ENCODE measurements at places on chromosomes 6 and 20. TPM values are rescaled to one million over a fixed set of nuclear protein-coding genes. Genes with fewer than 3 reads are reported as not detected.

Gene CEP43
- total RNA-seq, result 9.3 TPM

Gene ADNP
- total RNA-seq, result 62.1 TPM

Gene C20orf141
- 0.67 TPM for total RNA-seq

Gene METTL24
- not detected for total RNA-seq

Gene CD24
- 3.3 TPM for total RNA-seq

GRCh38 chr6:161254464-161255253 is 19.2 kb downstream of the AGPAT4 start:
- no peak for ATAC-seq

DNA sequence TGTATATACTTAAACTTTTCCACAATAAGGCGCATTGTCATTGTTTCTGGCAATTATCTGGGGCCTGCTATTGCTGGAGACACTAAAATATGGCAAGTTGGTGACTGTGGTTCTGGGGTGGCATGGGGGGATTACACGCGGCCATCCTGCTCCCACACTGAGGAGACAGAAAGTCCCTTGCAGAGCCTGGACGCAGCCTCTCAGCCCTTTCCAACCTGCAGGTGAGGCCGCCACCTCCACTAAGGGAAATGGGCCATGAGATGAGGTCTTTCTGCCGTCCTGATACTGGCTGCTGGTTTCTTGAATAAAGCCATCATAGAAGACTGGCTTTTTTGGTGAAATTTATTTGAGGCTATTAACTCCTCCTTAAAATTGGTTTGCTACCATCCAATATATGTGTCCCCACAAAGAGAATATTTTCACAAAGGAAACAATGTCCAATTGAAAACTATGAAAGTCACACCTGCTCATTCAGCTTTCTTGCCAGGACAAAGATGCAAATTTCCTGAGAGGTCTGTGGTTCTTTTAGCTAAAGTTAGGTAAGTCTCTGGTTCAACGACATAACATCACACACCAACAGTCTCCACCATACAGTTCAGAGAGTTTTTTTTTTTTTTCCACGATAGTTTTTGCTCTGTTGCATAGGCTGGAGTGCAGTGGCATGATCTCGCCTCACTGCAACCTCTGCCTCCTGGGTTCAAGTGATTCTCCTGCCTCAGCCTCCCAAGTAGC is 13.0 kb downstream of the TXNDC5 start:
- no peak for ATAC-seq

GRCh38 chr6:21679761-21680265 is 86.3 kb downstream of the SOX4 start:
- no peak for ATAC-seq

- ATAC-seq, result no peak
These were observed 44.0 kb upstream of the SASH1 start for GRCh38 chr6:148298683-148299082.

DNA sequence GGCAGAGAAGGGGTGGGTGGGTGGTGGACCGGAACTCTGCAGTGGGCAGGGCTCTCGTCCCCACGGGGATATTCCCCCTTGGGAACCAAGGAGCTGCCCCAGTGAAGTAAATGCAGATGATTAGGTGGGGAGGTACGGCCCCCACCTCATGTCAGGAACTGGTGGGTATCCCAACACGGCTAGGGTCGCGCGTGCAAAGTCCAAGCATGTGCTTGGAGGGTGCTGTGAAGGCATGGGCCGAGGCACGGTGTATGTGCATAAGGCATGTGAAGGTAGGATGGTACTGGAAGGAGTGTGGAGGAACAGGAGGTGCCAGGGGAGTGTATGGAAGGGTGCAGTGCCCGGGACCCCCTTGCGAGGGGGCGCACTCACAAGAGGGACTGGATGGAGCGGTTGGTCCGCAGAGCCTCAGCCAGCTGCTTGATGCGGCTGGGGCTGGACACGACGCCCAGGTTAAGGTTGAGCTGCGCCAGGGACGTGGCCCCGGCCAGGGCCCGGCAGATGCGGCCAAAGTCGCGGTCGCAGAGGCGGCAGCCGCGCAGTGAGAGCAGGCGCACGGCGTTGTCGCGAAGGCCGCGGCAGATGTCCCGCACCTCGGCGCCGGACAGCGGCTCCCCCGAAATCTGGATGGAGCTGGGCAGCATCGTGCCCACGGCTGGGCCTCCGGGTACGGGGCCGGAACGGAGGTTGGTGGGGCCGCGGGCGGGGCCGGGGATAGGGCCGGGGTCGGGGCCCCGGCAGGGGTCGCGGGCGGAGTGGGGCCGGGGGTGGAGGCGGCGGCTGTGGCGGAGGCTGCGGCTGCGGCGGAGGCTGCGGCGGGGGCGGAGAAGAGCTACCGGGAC is 783 bp downstream of the LRRC73 start:
- ATAC-seq, result peak; percentile 8

DNA sequence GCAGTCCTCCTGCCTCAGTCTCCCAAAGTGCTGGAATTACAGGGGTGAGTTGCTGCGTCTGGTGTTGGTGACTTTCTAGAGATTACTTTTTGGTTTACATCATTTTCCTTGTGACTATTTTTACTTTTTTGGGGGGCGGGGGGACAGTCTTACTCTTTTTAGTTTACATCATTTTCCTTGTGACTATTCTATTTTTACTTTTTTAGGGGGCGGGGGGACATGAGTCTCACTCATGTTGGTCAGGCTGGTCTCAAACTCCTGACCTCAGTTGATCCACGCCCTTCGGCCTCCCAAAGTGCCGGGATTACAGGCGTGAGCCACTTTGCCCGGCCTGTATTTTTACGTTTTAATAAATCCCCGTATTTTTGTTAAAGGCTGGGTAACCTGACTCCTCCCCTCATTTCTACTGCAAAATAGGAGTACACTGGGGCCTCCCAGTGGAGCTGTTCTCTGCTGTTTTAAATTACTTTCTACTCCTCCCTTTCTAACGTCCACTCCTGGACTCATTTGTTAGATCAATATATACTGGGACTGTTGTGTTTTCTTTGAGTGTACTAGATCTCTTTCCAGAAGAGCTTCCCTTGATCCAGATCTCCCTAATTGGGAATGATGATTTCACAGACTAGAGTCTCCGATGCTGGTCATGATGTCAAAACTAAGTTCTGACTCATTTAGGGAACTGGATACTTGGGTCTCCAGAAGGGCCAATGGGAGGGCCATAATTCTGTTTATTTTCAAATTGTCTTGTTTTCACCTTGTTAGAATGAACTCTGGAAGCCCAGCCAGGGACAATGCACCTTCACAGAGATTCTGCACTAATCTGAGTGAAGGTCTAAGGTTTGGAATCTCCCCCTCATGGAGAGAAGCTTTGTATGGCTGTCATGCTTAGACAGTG is 9.2 kb downstream of the HSPA1B start:
- ATAC-seq, result no peak

- no peak for ATAC-seq
These were observed 2.3 kb upstream of the OCSTAMP start for GRCh38 chr20:46552460-46553420.

DNA sequence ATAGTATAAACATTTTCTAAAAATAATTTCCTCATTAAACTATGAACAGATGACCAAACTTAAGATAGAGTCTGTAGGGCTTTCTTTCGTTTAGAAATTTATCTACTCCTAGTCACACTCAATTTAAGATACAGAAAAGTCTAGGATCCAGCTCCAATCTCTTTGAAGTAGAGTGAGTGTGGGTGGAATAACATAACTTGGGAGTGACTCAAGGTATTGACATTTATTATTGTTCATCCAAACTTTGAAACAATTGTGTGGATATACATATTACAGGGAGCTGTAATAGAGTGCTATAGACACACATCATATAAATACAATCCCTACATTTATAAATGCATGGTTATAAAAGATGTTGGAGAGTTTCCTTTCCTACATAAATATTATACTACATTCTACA is 715.2 kb upstream of the MANEA start:
- no peak for ATAC-seq

GRCh38 chr6:148972481-148972880 is 225.7 kb downstream of the UST start:
- peak; percentile 63 for ATAC-seq

- peak; percentile 74 for ATAC-seq
These were observed at the start of gene HRH3 for GRCh38 chr20:62219992-62220665. TSS of gene HRH3 (minus strand) at chr20:62220278. CDS start at chr20:62219970, 308 bp downstream.

- no peak for ATAC-seq
These were observed 9.2 kb downstream of the CST3 start for GRCh38 chr20:23628402-23629016.

DNA sequence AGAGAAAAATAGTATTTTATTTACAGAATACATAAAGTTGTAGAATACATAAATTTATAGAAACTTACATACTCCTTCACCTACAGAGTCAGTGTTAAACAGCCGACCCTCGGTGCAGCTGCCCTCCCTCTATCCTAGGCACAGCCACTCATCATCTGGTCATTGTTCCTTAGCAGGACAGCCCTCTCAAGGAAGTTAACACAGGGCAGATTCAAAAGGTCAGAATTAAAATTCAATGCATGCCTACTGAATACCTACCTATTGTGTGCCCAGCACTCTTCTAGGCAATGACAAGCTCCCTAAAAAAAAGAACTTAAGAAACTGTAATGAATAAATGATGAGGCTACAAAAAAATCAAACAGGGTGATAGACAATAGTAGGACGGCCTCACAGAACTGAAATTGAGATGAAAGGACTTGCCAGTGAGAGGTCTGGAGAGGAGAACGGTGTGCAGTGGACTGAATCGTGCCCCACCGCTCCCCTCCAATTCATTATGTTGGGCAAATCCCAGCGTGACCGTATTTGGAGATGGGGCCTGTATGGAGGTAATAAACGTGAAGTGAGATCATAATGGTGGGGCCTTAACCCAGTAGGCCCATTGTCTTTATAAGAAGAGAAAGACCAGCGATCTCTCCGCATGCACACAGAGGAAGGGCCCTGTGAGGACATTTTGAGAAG is 326.0 kb downstream of the PACRG start:
- peak; percentile 86 for ATAC-seq

DNA sequence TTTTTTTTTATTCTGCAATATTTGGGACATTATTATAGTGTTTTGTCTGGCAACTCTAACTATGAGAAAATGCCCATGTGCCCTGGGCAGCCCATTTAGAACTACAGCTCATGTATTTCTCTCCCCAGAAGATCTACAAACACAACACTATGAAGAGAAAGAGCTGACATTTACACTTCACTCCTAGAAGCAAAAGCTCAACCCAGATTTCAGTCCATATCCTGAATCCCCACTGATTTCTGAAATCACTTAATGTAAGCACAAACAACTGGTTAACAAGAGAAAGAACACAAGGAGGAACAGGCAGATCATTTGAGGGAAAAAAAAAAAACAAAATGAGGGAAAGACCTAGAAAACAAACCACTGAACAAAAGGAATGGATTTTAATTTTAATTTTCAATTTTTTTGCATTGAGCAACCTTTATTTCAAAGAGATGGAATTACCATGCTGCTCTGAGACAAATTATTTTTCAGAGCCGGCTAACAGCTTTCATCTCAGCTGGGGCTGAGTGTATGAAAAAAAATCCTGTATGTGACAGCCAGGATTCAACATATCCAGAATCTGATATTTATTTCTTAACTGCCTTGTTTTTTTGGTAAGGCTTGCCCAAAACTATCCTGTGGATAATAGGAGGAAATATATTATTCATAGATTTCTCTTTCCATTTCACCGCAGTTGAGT is 32.5 kb downstream of the KIAA0319 start:
- no peak for ATAC-seq

GRCh38 chr6:1312203-1312472 is 240 bp downstream of the FOXQ1 start:
- no peak for ATAC-seq

DNA sequence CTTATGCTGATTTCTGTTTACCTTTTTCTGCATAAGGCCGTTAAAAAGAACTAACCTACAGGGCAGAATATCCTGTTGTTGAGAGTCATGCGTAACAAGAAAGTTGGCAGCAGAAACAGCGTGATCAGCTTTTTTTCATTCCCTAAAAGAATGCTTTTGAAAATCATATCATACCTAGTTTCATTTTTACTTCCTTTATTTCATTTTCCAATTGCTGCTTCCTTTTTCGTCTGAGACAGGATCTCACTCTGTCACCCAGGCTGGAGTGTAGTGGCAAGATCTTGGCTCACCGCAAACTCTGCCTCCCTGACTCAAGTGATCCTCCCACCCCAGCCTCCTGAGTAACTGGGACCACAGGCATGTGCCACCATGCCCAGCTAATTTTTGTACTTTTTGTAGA is 4.1 kb downstream of the CALHM6 start:
- no peak for ATAC-seq

DNA sequence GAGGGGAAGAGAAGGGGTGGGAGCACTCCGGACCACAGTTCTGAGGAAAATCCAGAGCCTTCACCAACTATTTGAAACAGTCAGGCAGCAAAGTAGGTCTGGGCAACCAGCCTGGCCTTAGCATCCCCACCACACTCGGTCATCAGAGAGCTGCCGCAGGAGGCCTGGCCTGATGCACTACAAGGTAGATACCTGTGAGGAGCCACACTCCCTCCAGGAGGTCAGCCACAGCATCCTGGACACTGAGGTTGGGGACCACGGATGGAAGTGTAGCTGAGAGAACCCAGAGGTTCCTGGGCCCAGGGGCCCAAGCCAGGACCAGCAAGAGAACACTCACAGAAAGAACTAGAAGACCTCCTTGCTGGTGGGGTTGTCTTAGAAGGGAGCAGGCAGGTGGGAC is 194.8 kb upstream of the PROKR2 start:
- no peak for ATAC-seq

DNA sequence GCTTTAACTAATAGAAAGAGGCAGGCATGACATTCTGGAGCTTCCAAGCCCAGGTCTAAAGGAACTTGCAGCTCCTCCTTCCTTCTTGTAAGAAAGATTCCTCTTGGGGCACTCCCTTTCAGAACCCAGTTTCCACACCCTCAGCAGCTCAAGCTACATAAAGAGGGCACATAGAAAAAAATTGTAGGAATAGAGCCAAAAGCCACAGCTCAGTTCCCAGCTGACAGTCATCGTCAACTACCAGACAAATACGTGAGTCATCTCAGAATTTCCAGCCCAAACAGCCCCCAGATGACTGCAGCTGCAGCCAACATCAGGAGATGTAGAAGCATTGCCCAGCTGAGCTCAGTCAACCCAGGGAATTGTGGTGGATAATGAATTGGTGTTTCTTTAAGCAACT is 349.8 kb upstream of the ARID1B start:
- ATAC-seq, result peak; percentile 25

Measured in motor neuron (in vitro differentiated cells).